ENCODE measurements at places on chromosomes 16 and 17. TPM values are rescaled to one million over a fixed set of nuclear protein-coding genes. Genes with fewer than 3 reads are reported as not detected.
A peak's percentile ranks its signal among the peaks of the same experiment; 100 is the strongest.

DNA sequence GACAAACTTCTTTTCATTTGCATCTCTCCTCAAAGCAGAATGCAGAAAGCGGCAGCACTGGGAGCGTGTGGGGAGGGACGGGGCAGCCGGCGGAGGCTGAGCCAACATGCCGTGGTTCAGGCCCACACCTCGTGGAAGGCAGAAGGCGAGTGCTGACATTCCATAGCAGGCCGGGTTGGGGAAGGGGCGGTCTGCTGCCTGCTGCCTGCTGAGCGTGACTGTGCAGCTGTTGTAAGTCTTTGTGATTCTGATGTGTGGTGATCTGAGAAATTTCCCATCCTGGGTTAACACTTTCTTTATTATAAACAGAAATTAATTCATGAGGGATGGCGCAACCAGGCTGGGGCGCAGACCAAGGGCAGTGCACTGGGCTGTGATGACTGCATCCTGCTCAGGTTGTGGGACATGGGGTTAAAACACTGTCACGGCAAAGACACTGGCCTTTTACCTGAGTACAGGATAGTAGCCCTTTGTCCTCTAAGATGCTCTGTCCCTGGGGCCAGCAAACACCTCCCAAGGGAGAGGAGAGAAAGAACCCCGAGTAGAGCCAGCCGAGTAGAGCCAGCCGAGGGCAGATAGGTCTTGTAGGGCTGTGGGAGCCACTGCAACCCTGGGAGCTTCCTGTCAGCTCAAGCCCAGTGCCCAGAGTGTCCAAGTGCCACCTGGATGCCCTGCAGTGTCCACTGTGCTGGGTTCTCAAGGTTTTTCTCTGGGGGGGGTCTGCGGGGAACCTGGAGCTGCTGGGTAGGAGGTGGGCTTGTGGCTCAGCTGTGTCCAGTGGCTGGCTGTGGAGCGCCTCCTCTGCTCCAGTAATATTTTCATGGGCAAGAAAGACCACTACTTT is 8.8 kb upstream of the DNASE1 start:
- DNase-seq: peak; percentile 25

ATP1B2 gene
- total RNA-seq: 3.1 TPM

GRCh38 chr16:3793161-3793576 is 75.8 kb upstream of the TRAP1 start:
- no peak for DNase-seq

SBK1 gene
- 2.0 TPM for total RNA-seq

PLSCR3 gene
- total RNA-seq: 14.0 TPM

DNA sequence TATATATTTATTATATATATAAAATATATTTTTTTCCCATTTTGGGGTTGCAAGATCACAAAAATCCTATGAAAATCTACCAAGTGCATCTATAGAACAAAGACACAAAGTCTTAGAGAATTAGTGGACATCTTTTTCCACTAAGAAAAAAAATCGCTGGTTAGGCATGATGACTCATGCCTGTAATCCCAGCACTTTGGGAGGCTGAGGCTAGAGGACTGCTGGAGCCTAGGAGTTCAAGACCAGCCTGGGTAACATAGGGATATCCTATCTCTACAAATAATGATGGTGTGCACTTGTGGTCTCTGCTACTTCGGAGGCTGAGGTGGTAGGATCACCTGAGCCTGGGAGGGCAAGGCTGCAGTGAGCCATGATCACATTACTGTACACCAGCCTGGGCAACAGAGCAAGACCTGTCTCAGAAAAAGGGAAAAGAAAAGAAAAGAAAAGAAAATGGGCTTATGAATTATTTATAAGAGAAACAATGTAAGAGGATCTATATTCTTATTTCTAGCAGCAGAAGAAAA is 185.1 kb upstream of the PSMD7 start:
- no peak for DNase-seq

All from Right ventricle myocardium superior (tissue), 1 donor.